ENCODE measurements at places on chromosomes 13 and 19.

DNA sequence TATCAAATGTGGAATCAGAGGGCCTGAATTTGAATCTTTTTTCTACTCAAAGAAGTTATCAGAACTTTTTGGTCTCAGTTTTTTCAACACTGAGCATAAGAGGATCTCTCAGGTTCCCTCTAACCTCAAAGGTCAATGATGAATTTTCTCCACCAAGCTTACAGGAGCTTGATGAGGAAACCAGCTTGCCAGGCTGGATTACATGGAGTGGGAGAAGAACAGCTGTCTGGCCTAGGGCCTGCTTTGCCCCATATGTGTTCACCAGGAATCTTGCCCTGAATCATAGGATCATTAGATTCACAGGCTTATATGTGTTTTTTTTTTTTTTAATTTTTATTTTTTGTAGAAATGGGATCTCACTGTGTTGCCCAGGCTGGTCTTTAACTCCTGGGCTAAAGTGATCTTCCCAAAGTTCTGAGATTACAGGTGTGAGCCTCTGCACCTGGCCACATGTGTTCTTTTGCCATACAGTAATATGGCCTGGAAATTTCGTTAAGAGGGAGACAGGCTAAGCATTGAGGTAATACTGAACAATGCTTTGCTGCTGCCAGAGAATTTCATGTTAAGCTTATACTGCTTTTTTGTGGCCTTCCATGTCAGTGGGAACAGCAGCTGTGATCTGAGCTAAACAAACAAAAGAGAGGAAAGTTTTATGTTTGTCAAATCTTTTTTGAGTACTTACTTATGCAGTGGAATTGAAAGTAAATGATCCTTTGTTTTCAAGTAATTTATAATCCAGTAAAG lies 110.6 kb downstream of the DNAJC3 start:
- no peak for DNase-seq

GRCh38 chr19:5592531-5593342 lies 25.0 kb upstream of the TINCR start:
- DNase-seq: no peak

GRCh38 chr19:44714597-44715169 lies 15.7 kb downstream of the CEACAM16 start:
- no peak for DNase-seq

GRCh38 chr13:112781881-112782361 lies 92.1 kb downstream of the ATP11A start:
- no peak for DNase-seq

DNA sequence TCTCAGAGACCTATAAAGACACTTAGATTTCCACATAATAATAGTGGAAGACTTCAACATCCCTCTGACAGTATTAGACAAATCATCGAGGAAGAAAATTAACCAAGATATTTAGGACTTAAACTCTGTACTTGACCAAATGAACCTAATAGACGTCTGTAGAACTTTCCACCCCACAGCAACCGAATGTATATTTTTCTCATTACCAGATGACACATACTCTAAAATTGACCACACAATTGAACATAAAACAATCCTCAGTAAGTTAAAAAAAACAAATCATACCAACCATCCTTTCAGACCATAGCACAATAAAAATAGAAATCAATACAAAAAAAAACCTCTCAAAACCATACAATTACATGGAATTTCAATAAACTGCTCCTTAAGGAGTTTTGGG lies 201.0 kb downstream of the POSTN start:
- no peak for DNase-seq

- no peak for DNase-seq
These were observed 15.1 kb upstream of the FLT1 start for GRCh38 chr13:28510066-28510465.

DNA sequence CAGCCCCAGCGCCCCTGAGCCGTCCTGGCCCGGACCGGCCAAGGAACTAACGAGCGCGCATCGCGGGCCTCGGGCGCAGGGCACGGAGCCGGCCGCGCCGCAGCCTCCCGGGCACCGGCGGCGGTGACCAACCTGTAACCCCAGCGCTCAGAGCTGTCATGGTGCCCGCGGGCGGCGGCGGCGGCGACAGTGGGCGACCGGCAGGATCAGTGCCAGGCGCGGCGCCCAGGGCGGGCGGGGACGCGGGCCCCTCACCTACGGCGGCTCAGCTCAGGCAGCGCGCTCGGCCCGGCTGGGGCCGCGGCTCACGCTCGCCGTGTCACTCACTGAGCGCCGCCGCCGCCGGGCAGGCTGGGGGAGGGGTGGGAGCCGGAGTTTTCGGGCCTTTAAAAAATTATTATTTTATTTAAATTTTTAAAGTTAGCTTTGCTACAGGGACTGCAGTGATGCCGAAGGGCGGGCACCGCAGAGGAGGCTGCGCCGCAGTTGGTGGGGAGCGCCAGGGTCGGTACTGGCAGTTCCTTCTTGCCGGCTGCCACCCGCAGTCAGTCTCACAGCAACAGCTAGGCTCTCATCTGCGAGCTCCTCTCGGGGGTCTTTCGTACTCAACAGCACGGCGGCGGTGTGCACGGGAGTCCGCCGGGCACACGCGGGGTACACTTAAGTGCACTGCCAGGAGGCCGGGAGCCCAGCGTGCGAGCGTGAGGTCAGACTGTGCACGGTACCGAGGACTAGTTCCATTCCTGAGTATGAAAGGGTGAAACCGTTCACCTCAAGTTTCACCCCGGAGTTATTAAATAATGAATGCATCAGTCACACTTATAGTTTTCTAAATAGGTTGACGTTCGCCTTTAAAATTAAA lies at the start of gene NALCN:
Gene NALCN, minus strand, starts transcription at position 328 of the 862 bp plus-strand sequence. CDS start 17,382 bp downstream, outside the sequence.
- no peak for DNase-seq

DNA sequence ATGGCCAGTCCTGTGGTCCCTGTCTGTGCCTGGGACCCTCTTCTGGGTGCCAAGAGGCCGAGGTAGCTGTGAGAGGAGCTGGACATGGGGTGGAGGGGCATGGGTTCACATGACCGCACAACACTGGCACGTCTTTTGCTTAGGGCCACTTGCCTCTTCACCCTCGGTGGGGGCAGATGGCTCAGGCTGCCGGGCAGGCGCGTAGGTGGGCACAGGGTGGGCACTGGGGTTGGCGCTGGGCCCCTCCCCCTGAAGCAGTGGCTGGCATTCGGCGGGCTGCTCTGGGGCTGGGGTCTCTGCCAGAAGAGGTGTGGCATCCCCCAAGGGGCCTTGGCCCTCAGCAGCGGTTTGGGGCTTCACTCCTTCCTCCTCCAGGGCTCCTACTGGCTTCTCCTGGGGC lies 8.4 kb downstream of the PALM3 start:
- no peak for DNase-seq

GRCh38 chr13:76822698-76823267 lies 63.4 kb downstream of the KCTD12 start:
- DNase-seq: no peak

- no peak for DNase-seq
These were observed at the start of gene RTBDN for GRCh38 chr19:12834566-12834943. RTBDN (minus strand) TSS chr19:12834579; CDS start chr19:12829979, 4,600 bp downstream.

DNA sequence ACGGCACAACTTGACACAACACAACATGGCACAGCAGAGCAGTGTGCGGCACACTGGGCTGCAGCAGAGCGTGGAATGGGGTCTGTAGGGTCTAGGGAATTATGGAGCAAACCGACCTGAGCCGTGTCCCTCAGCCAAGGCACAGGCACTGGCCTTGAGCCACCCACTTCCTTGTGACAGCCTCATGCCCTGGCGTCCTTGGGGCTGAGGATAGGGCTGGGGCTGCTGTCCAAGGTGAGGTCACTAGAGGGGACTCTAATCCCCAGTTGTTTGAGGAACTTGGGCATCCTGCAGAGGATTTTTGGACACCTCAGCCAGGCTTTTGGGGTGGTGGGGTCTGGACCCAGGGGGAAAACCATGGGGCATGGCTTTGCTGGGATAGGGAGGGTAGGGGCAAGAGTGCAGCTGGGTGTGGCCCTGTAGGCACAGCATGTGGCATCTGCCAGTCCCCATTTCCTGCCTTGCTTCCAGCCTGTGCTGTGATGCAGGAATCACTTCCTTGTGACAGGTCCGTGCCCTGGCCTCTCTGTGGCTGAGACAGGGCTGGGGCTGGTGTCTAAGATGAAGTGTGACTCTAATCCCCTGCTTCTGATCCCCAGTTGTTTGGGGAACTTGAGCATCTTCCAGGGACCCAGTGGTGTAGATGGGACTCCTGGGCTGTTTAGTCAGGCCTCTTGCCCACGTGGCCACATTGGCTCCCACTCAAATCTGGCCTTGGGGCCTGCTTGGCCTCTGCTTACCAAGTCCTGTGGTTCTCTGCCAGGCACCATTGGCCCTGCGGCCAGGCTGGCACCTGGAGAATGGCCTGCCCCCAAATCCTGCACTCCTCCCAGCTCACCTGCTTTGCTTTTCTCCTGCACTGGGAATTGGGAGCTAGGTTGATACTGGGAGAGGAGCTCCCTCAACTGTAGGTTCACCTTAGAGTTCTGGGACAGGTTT lies 78.5 kb downstream of the SCGB2B2 start:
- no peak for DNase-seq

DNA sequence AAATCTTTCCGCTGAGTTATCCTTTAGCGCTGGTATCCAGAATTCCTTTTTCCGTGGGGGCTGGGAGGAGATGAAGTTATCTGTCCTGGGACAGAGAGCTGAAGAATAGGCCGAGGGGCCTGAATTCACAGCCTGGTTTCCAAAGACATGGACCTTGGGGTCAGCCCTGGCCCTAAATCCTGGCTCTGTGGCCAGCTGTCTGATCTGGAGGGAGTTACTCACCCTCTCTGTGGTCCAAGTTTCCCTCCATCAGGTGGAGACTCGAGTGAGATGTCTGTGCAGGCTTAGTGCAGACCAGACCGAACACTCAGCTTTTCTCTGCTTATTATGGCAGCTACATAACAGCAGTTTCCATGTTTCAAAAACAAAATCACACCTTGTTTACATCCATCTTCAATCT lies 59.6 kb downstream of the CDADC1 start:
- DNase-seq: no peak

DNA sequence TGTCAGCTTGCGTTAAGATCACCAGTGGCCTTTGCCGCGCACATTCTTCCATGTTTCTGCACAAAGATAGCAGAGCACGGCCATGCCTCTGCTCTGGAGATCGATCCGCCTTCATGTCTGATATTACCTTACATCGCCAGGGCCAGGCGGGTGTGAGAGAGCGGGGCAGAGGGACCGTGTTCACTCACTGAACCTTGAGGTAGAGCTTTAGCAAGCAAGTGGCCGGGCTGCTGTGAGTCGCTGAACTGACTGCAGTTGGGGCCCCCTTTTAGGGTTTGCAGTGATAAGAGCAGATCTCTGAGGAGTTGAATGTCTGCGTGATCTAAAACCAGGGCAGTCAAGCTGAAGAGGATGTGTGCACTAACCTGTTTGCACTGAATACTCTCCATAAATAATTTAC lies 275.4 kb upstream of the OBI1 start:
- DNase-seq: no peak

- no peak for DNase-seq
These were observed 7.0 kb downstream of the RPS9 start for GRCh38 chr19:54207676-54207982.

DNA sequence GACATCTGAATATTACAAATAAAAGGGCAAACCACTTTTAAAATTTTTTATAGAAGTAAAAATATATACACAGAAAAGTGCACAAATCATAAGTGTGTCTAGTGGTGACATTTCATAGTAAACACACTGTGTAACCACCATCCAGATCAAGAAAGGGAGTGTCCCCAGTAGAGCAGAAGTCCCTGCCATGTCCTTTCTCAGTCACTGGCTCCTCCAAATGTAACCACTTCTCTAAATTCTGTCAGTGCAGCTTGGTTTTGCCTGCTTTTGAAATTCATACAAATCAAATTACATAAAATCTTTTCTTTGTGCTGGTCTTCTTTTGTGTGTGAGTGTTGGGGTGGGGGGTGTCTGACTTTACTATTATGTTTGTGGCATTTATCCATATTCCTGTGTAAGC lies 116.5 kb downstream of the RBM26 start:
- no peak for DNase-seq

GRCh38 chr13:65913173-65913572 lies 1317.0 kb downstream of the PCDH9 start:
- DNase-seq: peak; percentile 28

- no peak for DNase-seq
These were observed 168.3 kb upstream of the SLITRK1 start for GRCh38 chr13:84050536-84050935.

- peak; percentile 15 for DNase-seq
These were observed 29.2 kb downstream of the COG6 start for GRCh38 chr13:39684531-39685137.

GRCh38 chr13:41502673-41503072 lies 45.3 kb downstream of the RGCC start:
- DNase-seq: no peak
